ENCODE measurements at places on chromosomes 6 and 20.

- DNase-seq, result no peak
Observed at GRCh38 chr6:136922685-136923006, 545 bp downstream of the SLC35D3 start.

DNA sequence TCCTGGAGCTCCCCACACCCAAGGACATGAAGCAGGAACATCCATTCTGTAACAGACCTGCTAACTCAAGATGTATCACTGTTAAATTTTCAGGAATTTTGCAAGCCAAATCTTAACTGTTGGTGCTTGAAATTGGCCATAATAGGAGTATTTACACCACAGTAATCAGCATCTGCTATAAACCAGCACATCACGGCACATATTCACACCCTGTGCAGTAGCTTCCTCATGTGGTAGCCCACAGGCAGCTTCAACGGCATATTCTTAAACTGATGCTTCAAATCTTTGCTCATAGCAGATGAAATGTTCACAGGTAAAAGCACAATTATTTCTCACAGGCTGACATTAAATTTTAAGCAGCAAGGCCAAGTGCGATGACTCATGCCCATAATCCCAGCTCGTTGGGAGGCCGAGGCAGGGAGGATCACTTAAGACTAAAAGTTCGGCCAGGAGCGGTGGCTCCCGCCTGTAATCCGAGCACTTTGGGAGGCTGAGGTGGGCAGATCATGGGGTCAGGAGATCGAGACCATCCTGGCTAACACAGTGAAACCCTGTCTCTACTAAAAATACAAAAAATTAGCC is 43.5 kb upstream of the LYRM2 start:
- DNase-seq, result no peak

GRCh38 chr6:15668918-15669317 is 6.1 kb upstream of the DTNBP1 start:
- no peak for DNase-seq

- no peak for DNase-seq
Observed at GRCh38 chr6:39198528-39198927, 30.7 kb downstream of the KCNK5 start.

DNA sequence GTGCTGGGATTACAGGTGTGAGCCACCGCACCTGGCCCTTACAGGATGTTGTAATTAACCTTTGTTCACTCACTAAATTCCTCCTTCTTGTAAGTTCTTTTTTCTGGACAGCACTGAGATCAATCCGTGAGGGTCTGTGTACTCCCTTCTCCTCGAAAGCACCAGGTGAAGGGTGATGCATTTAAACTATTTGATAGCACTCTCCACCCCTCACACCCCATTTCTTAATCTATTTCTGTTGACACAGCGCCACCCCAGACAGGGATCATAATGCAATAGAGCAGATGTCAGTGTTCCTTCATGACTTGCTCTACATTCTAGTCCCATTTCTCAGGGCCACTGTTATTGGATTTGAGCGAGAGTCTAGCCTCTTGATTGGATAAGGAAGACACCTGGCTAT is 46.3 kb downstream of the PPP1R14C start:
- DNase-seq, result no peak

GRCh38 chr6:149580880-149581279 is 14.7 kb downstream of the GINM1 start:
- DNase-seq, result no peak

DNA sequence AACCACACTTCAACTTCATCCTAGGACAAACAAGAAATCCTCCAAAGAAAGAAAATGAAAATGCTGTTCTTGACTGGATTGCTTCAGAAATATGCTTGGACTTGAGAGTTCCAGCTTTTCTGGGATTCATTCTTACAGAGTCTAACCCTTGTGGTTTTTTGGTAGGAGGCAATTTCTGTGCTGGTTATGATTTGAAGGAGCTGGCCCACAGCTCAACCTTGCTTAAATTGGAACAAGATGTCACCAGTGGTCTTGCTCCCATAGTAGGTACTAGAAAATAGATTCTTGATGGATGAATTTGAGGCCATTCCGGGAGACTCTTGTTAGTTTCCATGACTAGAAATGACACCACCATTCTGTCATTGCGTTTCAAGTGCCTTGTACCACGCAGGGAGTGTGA is 54.3 kb upstream of the BMP6 start:
- no peak for DNase-seq

DNA sequence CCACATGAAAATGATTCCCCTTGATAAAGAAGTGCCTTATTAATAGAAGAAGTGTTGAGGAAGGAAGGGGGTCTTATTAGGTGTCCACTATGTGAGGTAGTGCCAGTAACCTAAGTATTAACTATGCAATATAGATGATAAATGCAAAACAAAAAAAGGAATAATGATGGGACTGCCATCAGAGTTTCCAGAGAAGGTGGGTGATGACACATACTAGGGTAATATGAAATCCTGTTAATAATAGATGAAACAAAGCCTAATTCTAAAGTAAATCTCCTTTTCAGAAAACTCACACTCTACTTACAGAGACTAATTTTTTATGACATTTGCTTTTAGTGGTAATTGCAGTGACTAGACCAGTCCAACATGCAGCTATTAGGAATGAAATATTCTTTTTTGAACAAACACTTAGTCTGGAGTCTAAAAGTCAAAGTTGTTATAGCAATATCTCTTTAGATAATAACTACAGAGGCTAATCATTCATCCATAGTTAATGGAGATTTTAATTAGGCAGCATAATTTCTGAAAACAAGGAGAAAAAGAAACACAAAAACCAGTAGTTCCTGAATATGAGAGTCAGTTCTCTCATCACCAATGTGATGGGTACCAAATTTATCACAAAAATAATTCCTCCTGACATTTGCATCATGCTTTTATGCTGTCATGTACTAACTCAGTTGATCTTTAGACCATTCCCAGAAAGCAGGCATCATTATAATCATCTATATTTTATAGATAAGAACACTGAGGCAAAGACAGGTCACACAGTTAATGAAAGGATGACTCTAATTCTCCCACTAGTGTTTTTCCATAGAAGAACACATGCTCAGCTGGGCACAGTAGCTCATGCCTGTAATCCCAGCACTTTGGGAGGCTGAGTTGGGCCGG is 208.8 kb upstream of the ARG1 start:
- no peak for DNase-seq

GRCh38 chr6:119148825-119149525 is 70.5 kb upstream of the FAM184A start:
- no peak for DNase-seq

GRCh38 chr20:55273149-55273548 is 732.2 kb downstream of the CBLN4 start:
- no peak for DNase-seq

GRCh38 chr6:22596011-22596410 is 26.6 kb downstream of the HDGFL1 start:
- no peak for DNase-seq

Measured in mucosa of descending colon (tissue), 3 donors.